Karpas-422 (cell line): ENCODE measurements at places on chromosomes 2 and 18. TPM values are rescaled to one million over a fixed set of nuclear protein-coding genes. Genes with fewer than 3 reads are reported as not detected.

Gene IGFBP5
- not detected in 2 replicates for total RNA-seq

Gene SLC5A6
- 23.7 and 38.4 TPM in 2 replicates for total RNA-seq

Gene DIPK1C
- total RNA-seq, result not detected in 2 replicates

Gene UGT1A5
- total RNA-seq, result not detected in 2 replicates

Gene TEX261
- 62.8 and 69.2 TPM in 2 replicates for total RNA-seq

Gene MAP3K19
- total RNA-seq, result not detected in 2 replicates

DNA sequence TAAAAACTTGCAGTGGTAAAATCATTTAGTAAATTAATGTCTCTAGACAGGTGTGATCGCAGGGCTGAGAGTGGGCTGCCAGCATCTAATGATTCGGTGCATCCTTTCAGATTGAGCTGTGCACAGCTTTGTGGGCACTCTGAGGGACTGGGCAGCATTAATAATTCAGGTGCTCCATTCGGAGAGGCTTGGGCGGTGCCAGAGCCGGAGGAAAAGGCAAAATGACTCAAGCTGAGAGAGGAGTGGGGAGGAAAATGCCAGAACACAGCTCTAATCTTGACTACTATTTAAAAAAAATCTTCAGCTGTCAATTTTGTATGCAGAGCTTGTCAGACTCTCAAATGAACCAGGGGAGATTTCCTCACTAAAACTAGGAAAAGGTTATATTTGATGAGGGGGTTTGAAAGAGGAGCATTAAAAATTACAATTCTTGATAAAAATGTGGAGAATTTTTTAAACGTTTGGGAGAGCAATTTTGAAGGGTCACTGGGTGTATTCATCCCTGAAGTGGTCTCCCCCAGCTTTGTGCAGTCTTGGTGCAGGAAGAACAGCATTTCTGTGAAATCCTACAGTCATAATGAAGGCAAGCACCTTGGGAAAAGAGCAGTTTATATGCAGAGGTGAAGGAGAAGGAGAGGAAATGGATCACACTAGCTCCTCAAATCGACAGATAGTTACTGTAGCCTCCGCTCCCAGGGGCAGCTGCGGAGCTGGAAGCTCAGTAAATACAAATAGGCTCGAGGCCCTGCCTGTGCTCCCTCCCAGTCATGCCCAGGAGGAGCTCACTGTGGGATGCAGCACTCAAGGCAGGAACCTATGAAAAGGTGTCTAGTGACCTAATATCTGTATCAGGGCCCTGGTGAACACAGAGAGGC is 535.4 kb upstream of the RAB6C start:
- no peak for DNase-seq

- DNase-seq, result peak; percentile 93
These were observed 845 bp downstream of the EML4 start for GRCh38 chr2:42169874-42170521.

DNA sequence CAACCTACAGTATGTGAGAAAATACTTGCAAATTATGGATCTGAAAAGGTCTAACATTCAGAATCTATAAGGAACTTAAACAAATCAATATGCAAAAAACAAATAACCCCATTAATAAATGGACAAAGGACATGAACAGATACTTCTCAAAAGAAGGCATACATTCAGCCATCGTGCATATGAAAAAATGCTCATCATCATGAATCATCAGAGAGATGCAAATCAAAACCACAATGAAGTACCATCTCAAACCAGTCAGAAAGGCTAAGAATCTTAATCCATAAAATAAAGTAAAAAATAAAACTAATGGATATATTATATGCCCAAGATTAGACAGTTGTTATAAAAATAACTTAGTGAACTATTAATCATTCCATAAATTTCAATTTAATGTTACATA is 154.0 kb downstream of the CALCRL start:
- DNase-seq, result no peak

- DNase-seq, result no peak
These were observed 298.1 kb downstream of the GALR1 start for GRCh38 chr18:77547757-77548156.

DNA sequence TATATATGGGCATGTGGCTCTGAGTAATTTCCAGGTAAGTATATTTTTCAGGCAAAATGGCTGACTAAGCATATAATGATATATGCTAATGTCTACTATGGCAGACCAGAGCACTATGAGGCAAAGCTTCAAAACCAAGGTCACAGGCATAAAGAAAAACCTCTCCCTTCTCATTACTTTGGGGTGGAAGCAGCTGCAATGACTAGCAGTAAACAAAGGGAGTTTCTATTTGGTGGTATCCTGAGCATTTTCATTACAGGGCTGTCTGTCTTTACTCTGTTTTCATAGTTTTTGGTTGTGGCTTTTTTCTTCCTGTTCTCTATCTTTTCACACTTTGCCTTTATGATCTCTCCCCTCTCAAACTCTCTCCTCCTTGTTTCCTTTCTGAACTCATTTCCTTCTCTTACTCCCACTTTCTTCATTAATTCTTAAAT is 15.6 kb downstream of the PDE6D start:
- DNase-seq, result no peak
